ENCODE measurements at places on chromosomes 5 and 9. TPM values are rescaled to one million over a fixed set of nuclear protein-coding genes. Genes with fewer than 3 reads are reported as not detected.

SEC16A gene
- total RNA-seq: 33.7 TPM

CER1 gene
- total RNA-seq: not detected

PCDHA10 gene
- total RNA-seq: not detected

ORM2 gene
- total RNA-seq: not detected

SPAAR gene
- 0.34 TPM for total RNA-seq

PNPLA7 gene
- 0.50 TPM for total RNA-seq

LHX3 gene
- not detected for total RNA-seq

ABLIM3 gene
- total RNA-seq: 64.7 TPM

CCDC192 gene
- total RNA-seq: not detected

PPP2R2B gene
- under 0.01 TPM for total RNA-seq

CCNH gene
- 100 TPM for total RNA-seq

TUSC1 gene
- 10.7 TPM for total RNA-seq

CDKN2A gene
- 5.7 TPM for total RNA-seq

ARAP3 gene
- 9.9 TPM for total RNA-seq

TMEM215 gene
- total RNA-seq: not detected

TRPM3 gene
- not detected for total RNA-seq

EFNA5 gene
- total RNA-seq: 4.2 TPM

CYLC2 gene
- not detected for total RNA-seq

HAVCR2 gene
- 0.17 TPM for total RNA-seq

MED27 gene
- total RNA-seq: 39.7 TPM

CARTPT gene
- total RNA-seq: not detected

PCDHB6 gene
- total RNA-seq: not detected

LMX1B gene
- total RNA-seq: not detected

PRR16 gene
- 23.9 TPM for total RNA-seq

PLAC8L1 gene
- not detected for total RNA-seq

IL3 gene
- total RNA-seq: not detected

SAPCD2 gene
- 21.9 TPM for total RNA-seq

LHX6 gene
- not detected for total RNA-seq

SV2C gene
- total RNA-seq: not detected

CDX1 gene
- not detected for total RNA-seq

PCDHB14 gene
- not detected for total RNA-seq

DIAPH1 gene
- total RNA-seq: 32.7 TPM

CTNND2 gene
- not detected for total RNA-seq

C1QTNF2 gene
- 0.74 TPM for total RNA-seq

PITX1 gene
- total RNA-seq: 2.9 TPM

PCDHGA10 gene
- 4.9 TPM for total RNA-seq

Measured in bronchus fibroblast of lung (primary cell).